ENCODE measurements at places on chromosomes 11 and 22. TPM values are rescaled to one million over a fixed set of nuclear protein-coding genes. Genes with fewer than 3 reads are reported as not detected.

- no peaks in the 10 kb centered on the region for H3K36me3 ChIP-seq
- no peak for DNase-seq
- no peak overlapping the region for H3K4me3 ChIP-seq
- no peak overlapping the region for H3K27ac ChIP-seq
Observed at GRCh38 chr11:117900121-117900648, 23.7 kb upstream of the FXYD6 start.

- no peak for DNase-seq
- H3K4me1 ChIP-seq = no peaks in the 10 kb centered on the region
- no peak overlapping the region for H3K27ac ChIP-seq
Observed at GRCh38 chr22:44650806-44651205, 51.2 kb upstream of the PRR5 start.

- H3K4me1 ChIP-seq = no peaks in the 10 kb centered on the region
- no peak overlapping the region for H3K4me3 ChIP-seq
- no peak for DNase-seq
- no peaks in the 10 kb centered on the region for H3K36me3 ChIP-seq
- H3K27me3 ChIP-seq = peaks cover 2% of the 10 kb centered on the region
- H3K27ac ChIP-seq = no peak overlapping the region
Observed at GRCh38 chr11:123822599-123822998, 16.4 kb upstream of the OR6M1 start.

DNA sequence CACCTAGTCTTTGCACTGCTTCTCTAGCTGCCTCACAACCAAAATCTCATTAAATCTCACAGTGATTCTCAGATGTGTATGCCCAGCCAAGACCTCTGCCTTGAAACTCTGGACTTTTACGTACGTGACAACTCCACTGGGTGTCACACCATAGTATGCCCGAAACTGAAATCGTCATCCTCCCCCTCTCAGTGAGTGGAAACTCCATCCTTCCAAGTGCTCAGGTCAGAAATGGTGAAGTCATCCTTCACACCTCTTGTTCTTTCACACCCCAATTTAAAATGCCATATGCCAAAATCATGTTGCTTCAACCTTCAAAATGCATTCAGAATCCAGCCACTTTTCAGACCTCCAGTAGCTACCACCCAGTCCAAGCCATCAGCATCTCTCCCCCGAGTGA, 42.5 kb downstream of the SFI1 start:
- DNase-seq = no peak
- no peak overlapping the region for H3K4me3 ChIP-seq
- peaks cover 40% of the 10 kb centered on the region for H3K36me3 ChIP-seq
- H3K27ac ChIP-seq = peak overlapping the region; percentile 50
- H3K4me1 ChIP-seq = peaks cover 35% of the 10 kb centered on the region
- no peaks in the 10 kb centered on the region for H3K27me3 ChIP-seq

Gene NAALADL1
- 6.3 TPM for total RNA-seq

DNA sequence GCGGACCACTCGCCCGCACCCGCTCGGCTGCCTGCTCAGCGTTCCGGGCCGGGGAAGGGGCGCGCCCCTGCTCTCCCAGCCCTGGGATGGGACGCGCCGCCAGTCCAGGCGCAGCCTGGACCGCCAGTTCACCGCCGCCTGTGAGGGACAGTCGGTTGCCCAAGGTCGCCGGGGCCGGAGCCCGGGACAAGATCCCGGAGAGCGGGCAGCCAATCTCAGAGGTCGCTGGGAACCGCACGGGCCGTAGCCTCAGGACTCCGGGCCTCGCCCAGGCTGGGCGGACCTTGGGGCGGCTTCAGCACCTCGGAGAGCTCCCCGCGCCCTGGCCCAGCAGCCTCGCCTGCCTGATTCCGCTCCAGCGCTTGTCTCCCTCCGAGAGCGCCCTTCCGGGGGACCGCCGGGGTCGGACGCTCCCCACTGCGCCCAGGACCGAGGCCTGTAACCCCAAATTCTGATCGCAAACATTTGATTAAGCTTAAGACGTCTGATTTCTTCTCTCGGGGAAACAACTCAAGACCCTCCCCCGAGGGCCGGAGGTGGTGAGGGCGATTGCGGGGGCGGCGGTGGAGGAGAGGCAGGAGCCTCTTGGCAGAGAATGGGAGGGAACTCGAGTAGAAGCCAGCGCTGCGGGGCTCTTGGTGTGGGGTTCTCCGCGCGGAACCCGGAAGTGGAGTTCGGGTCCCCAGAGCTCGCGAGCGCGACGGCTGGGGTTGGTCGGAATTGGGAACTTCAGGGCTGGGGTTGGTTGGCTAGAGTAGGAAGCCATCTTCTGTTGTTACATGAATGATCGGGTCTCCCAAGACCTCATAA, 1.1 kb upstream of the CHRM4 start:
- H3K27ac ChIP-seq = no peak overlapping the region
- H3K36me3 ChIP-seq = peaks cover 9% of the 10 kb centered on the region
- H3K27me3 ChIP-seq = peaks cover 47% of the 10 kb centered on the region
- DNase-seq = peak; percentile 78
- peak overlapping the region; percentile 59 for H3K4me3 ChIP-seq

All from activated CD4-positive, alpha-beta T cell treated with anti-CD3 and anti-CD28 coated beads, Interleukin-2, amount 10 ng/mL, durations not matched to agents 7 days and 5 days (primary cell).